ENCODE measurements at places on chromosomes 2 and 18.
A peak's percentile ranks its signal among the peaks of the same experiment; 100 is the strongest.

GRCh38 chr2:80651435-80651834 is 346.9 kb upstream of the LRRTM1 start:
- DNase-seq: no peak

GRCh38 chr2:239095460-239096081 is 247.7 kb downstream of the TWIST2 start:
- DNase-seq: no peak

- no peak for DNase-seq
Measured at GRCh38 chr18:8828798-8829197, 123.4 kb downstream of the MTCL1 start.

DNA sequence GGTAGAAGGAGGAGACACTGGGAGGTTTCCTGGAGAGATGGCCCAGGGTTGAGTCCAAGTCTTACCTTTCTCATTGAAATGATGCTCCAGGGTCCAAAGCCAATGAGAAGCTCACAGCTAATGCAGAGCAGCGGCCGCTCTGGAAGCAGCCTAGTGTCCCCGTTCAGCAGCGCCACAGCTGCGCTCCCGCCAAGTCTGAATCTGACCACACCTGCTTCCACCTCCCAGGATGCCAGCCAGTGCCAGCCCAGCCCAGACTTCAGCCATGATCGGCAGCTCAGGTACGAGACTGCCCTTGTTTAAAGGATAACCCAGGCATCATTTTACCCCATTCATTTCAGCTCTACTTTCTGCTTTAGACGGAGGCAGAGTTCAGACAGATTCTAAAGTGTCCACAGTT is 11.9 kb upstream of the RPL31 start:
- no peak for DNase-seq

GRCh38 chr2:175834477-175834876 is 167.6 kb downstream of the LNPK start:
- DNase-seq: no peak

- DNase-seq: no peak
Measured at GRCh38 chr2:61906186-61906470, 654 bp downstream of the COMMD1 start.

GRCh38 chr2:62964671-62965070 is 86.0 kb upstream of the OTX1 start:
- no peak for DNase-seq

DNA sequence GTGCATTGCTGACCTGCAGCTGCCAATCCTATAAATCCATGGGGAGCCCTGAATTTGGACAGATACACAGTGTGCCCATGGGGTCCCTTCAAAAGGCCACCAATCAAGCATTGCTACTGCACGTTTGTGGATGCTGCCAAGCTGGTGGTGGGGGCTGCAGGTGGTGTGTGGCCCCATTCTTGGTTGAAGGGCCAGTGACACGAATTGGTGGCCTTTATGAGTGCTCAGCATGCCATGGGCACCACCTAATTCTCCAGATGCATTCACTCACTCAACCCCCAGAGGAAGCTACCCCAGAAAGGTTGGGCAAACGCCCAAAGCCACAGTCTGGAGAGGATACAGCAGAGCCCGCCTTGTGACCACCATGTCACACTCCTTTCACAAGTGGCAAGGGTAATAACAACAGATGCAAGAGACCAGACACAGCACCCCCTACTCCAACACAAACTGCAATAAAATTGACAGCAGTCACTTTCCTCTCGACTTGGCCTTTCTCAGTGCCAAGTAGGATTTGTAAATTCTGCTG is 27.1 kb downstream of the MC2R start:
- DNase-seq: no peak

DNA sequence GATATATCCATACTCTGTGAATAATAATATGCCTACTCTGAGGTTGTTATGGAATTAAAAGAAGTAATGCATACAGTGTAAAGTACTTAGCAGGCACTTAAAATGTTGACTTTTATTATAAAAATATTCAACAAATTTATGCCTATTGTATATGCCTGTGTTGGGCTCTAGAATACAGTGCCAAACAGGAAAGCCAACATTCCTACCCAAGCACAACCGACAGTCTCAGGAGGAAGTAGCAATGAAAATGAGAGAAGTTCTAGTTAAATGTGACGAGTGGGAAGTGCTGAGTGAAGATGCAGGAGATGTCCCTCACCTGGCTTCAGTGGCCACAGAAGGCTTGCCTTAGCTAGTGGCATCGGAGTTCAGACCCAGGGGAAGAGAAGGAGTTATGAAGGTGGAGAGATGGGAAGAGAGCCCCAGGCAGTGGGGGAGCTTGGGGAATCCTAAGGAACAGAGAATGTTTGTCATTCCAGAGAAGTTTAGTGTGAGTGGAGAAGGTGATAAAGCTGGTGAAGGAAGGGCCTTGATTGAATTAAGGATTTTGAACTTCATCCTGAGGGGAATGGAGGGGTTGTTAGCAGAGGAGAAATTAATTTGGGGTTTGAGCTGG is 105.4 kb upstream of the CNGA3 start:
- DNase-seq: no peak

- DNase-seq: no peak
Measured at GRCh38 chr2:33322612-33323011, 153.8 kb upstream of the RASGRP3 start.

DNA sequence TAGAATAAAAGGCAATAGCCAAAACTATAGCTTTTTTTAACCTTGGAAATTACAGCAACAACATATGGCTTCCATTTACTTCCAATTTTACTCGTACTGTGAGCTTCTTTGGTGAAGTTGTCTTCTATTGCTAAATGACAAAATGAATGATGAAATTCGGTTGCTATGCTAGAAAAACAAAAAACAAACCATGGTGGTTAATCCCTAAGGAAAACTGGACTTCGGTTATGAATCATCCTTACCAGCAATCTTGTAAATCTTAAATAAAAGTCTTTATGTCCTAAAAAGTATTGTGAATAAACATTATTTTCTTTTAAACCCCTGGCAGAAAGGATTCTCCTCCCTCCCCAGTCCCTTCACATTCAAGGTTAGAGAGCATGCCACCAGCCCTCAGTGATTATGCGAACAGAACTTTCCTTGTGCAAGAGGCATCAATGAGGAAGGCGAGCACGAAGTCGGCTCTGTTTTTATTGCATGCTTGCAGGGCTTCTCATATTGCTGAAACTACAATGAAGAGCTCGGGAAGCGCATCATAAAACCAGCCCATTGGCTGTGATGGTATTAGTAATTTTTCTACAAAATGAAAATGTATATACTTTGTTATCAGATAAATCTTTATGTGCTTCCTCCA is 62.9 kb downstream of the ZNF521 start:
- DNase-seq: peak; percentile 16

Measured in foreskin keratinocyte (primary cell).